ENCODE measurements at places on chromosomes 13 and 19.

GRCh38 chr19:39111593-39112199, 13.9 kb upstream of the PAK4 start:
- no peak for DNase-seq

- no peak for DNase-seq
Observed at GRCh38 chr19:7471696-7472615, 16.9 kb downstream of the PEX11G start.

DNA sequence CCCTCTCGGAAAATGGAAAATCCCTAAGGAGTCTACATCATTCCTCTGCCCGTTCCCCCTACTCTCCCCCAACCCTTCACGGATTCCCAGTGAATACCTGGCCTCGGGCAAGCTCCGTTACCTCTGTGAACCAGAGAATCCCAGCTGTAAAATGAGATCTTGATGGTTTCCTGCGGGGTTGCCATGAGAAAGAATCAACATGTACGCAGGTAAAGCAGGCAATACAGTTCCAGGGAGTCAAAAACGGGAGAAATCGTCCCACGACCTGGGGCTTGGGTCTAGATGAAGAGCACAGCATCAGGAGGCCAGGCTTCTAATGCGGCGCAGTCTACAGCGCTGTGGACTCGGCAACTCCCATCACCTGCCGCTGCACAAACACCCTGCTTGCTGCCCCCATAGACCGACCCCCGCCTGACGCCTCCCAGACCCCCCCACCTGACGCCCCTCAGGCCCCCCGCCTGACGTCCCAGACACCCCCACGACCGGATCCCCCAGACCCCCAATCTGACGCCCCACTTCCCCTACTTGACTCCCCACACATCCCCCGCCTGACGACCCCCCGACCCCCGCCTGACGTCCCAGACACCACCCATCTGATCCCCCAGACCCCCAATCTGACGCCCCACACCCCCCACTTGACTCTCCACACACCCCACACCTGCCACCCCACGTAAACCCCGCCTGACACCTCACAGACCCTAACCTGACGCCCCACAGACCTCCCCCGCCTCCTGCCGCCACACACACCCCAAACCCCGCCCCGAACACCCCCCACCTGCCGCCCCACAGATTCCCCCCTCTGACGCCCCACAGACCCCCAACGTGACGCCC, 680 bp downstream of the LIG4 start:
- DNase-seq = no peak

GRCh38 chr13:48320891-48321510, 17.4 kb downstream of the RB1 start:
- no peak for DNase-seq

GRCh38 chr13:45368571-45368970, 27.6 kb upstream of the TPT1 start:
- DNase-seq = no peak

GRCh38 chr19:8438236-8438635, 6.5 kb upstream of the HNRNPM start:
- no peak for DNase-seq

DNA sequence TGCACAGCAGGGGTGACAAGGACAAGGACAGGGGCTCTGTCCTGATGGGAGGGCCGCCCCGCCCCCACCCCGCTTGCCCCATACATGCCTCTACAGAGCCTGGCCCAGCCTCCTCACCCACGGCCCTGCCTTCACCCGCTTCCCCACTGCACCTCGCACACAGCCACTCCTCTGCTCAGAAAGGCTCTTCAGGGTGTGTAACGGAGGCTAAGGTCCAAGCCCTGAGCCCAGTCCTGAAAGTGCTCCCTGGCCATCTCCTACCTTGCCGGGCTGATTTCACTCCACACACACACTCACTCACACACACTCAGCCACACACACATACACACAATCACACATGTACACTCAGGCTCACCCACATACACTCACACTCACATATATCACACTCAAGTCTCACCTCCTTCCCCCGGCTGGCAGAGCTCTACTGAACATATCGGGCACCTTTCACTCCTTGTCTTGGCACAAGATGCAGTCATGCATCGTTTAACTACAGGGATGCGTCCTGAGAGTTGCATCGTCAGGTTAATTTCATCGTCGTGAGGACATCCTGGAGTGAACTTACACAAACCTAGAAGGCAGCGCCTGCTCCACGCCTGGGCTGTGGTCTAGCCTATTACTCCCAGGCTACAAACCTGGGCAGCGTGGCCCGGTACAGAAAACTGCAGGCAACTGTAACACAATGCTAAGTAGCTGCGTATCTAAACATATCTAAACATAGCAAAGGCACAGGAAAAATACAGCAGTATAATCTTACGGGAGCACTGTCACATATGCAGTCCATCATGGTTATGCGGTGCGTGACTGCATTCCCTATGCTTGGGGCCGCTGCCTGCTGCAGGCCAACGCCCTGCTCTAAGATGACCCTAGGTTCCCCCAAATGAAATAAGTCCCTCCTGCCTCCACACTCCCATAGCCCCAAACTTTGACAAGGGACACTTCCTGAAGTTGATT, 13.1 kb downstream of the EPS15L1 start:
- no peak for DNase-seq

GRCh38 chr19:57123882-57124281, 4.1 kb downstream of the USP29 start:
- no peak for DNase-seq

GRCh38 chr13:49855930-49856329, 63.4 kb upstream of the KPNA3 start:
- no peak for DNase-seq

DNA sequence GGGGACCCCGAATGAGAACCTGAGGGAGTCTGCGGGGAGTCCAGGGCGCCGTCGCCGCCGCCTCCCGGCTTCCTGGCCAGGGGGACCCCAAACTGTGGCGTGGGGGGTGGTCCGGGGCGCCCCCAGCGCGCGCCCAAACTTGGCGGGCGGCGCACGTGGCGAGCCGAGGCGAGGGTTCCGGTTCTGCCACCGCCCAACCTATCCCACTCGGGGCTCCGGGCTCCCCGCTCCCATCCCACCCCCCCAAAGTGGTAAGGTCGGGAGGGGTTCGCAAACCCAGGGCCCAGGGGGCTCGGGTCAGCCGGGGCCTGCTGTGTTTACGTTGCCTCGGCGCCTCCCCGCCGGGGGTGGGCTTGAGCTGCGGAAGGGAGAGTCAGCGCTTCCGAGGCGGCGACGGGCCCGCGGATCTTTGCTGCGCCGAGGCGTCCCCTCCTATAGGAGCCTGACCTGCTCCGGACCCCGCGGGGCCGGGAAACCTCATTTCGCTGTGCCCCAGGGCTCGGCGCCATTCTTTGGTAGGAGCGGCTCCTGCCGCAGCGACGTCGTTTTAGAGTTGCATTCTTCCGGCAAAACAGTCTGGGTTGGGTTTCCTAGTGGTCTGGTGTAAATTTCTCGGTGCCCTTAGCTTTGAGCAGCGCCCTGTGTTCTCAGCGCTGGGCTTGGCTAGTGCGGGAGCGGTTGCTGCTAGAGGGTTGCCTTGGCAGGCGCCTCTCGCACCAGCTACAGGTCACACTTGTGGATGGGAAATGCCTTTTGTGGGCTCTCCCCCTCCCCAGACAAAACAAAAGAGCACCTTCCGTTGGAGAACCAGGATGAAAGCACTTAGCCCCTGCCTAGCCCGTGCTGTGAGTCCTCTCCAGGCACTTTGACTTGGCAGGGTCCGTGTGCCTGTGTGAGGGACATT, 1.2 kb downstream of the DAZAP1 start:
- no peak for DNase-seq

- no peak for DNase-seq
Observed at GRCh38 chr13:20231839-20232555, at the start of gene GJB6. Gene GJB6, minus strand, starts transcription at chr13:20232319. Its CDS starts 8,839 bp downstream, at chr13:20223480.

DNA sequence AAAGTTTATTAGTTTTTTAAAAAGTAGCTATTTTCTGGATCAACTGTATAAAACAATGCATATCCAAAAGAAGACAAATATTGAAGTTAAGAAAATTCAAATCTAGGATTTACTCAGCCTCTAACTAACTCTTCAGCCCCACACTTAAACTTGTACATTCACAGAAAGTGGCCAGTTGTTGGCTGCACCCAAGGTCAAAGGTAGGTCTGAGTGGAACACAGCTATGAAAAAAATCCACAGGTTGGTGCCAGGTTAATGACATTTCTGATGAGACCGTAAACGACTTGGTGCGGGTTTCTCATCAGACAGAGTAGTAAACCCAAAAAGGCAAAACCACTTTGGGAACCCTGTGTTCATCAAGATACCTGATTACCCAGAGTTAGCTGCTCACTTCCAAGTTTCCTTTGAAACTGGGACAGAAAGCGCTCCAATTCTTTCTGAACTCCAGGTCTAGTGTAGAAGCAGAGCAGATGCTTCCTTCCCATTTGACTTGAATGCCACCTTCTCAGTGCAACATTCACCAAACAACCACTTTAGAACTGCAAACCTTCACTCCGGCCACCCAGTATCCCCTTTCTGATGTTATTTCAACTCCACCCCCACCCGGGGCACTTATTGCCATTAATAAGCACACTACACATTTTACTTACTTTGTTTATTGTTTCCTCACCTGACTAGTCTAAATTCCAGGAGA, 208.3 kb upstream of the STARD13 start:
- DNase-seq = no peak

DNA sequence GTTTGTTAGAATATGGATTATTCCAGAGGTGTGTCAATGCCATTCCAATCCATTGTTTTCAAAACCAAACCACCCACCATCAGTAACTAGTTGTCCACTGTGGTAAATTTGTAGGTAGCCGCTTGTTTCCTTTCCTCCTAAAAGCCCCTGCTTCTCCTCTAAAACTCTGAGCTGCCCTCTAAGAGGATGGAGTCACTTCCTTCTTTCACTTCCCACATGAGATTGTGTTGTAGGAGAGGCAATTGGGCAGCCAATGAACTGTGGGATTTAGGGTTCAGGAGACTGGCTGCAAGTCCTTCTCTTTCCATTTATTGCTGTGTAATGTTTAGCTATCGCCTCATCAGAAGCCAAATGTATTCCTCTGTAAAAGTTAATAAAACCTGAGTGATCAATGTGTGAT, 49.9 kb upstream of the RFXAP start:
- no peak for DNase-seq

DNA sequence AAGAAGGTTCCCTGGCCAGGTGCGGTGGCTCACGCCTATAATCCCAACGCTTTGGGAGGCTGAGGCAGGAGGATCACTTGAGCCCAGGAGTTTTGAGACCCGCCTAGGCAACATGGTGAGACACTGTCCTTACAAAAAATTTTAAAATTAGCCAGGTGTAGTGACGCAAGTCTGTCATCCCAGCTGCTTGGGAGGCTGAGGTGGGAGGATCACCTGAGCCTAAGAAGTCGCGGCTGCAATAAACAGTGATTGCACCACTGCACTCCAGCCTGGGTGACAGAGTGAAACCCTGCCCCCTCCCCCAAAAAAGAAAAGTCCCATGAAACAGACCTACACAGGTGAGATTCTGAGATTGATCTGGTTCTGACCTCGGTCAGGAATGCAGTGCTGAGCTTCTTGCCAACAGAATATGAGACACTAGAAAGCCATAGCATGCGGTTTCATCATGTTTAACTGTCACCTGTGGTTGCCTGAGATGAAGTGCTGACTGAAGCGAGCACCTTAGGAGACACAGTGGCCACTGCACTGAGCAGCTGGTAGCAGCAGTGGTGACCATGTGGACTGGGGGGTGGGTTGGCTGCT, 2.0 kb upstream of the A1BG start:
- DNase-seq = no peak

- no peak for DNase-seq
Observed at GRCh38 chr13:48400850-48401291, 12.0 kb downstream of the LPAR6 start.

DNA sequence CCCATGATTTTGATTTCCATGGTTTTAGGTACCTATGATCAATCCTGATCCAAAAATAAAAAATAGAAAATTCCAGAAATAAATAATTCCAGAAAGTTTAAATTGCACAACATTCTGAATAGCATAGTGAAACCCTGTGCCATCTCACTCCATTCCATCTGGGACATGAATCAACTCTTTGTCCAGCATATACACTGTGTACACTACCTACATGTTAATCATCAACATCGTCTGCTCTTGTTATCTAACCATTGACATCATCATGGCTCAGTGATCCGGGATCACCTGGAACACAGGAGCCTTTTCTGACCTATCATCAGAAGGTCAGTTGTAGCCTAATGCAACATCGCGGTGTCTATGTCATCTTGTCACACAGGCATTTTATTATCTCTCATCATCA, 75.6 kb downstream of the MYO16 start:
- DNase-seq = no peak

GRCh38 chr13:98022210-98022609, 68.7 kb downstream of the IPO5 start:
- no peak for DNase-seq

GRCh38 chr13:41327994-41328790, 17.1 kb downstream of the NAA16 start:
- no peak for DNase-seq

- no peak for DNase-seq
Observed at GRCh38 chr19:7294558-7295212, 471 bp upstream of the INSR start.

- no peak for DNase-seq
Observed at GRCh38 chr13:107968470-107968869, 246.9 kb downstream of the LIG4 start.
